ENCODE measurements at places on chromosomes 5 and 9. TPM values are rescaled to one million over a fixed set of nuclear protein-coding genes. Genes with fewer than 3 reads are reported as not detected.

Gene SPATA31E1
- total RNA-seq, result not detected

Gene NPR3
- 0.65 TPM for total RNA-seq

Gene CCL21
- 1.4 TPM for total RNA-seq

Gene GGTA1
- total RNA-seq, result 8.7 TPM

Gene CDH9
- not detected for total RNA-seq
